ENCODE measurements at places on chromosomes 2 and 18.

DNA sequence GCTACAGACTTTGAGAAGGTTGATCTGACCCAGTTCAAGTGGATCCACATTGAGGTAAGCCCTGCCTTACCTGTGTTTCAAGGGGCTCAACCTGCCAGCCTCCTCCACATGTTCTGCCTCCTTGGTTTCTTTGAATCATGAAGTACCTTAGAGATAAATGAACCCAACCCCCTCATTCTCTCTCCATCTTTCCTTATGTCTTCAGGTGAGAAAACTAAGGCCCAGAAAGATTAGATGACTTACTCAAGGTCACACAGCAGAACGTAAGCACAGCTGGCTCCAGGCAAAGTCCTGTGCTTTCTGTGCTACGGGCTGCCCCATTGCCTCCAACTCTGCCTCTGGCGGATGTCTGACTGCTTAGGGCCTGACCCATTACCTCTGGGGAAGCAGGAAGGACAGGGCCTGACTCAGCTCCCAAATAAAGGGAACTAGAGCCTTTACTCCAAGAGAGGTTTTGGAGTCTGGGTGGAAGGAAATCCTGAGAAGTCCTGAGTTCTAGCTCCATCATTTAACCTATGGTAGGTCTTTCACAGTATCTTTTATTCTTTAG lies 10.3 kb downstream of the KHK start:
- no peak for DNase-seq

- DNase-seq = no peak
Measured at GRCh38 chr2:113966171-113966570, 76.3 kb downstream of the ACTR3 start.

DNA sequence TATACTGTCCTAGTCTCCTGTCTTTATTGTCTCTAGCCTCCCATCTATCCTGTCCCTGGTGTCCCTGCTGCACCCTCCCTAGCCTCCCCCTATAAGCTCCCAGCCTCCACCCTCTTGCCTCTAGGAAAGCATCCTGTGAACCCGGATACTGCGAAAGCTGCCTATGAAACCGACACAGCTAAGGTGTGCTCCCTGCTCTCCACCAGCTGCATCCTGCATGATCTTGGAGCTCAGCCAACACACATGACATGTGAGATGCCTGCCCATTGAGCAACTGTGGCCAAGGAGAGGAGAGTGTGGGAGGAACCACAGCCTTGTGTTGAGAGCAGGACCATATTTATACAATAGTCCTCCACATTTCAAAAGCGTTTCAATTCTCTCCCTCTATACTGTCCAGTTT lies 187.1 kb downstream of the ZBTB7C start:
- DNase-seq = peak; percentile 87

DNA sequence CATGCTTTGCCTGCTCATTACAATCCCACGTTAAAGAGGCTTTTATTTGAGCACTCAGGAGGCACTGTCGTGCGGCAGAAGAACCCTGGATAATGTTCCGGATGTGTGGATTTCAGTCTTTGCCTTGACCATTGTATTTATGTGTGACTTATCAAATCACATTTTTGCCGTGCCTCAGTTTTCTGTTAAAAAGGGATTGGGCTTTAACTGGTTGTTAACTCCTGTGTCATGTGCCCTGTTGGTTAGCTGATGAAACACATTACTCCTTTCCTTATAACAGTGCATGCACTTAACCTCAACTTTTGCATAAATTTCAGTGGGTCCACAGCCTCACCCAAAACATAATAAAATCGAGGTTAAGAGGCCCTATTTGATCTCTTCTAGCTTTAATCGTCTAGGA lies 52.7 kb downstream of the NAB1 start:
- DNase-seq = no peak

DNA sequence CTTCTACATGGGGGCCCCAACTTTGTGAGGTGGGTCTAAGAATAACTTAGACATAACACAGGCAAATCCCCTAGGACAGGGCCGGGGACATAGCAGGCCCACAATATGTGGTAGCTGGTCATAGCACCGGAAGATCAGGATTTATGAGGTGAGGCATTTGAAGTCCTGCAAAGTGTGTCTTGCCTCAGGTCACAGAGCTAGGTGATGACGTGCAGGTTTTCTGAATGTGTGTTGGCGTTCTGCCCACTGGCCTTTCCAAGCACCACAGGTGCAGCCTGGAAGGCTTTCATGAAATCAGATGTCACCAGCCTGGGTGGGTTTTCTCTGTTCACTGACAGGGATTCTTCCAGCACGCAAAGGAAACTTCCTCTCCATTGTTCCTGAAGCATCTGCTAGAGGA lies 119.1 kb downstream of the LRATD1 start:
- peak; percentile 66 for DNase-seq

DNA sequence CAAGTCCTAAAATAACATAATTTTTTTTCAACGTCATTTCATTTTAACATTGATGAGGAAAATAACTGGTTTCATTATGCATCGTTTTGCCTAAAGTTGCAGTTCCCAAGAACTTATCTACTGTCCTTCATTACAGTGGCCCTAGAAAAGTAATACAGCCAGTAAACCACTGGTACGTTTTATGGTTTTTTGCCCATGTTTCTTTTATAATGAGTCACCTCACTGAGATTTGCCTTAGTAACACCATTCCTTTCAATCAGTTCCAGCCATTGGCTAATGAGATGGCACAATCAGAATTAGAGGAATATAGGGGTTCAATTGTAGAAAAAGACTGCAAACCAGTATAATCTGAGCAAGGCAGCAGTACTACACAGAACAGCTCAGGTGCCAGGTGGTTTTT lies 422.6 kb upstream of the LYPD1 start:
- no peak for DNase-seq

DNA sequence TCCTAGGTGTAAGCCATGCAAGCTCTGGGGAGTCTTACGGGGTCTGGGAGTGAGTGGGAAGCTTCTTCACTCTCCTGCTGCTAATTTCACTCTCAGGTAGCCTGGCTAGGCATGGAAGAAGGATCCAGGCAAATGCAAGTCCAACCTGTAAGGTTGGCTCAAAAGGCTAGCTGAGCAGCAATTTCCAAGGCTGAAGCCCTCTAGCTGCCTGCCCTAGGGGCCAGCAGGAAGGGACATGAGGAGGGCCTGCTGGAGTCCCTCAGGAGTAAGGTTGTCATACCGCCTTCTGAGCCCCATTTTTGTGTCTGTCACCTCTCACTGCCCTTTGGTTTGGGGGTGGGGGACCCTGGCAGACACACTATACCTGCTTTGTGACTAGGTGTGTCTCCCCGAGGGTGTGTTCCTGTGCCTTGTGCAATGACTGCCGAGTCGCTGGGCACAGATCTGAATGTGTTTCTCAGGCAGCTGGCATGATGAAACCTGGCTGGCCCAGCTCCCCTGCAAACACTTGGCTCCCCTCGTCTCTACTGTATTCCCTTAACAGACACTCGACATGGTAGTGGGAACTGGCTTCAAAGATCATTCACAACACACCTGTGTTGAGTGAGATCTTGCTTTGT lies 123.9 kb upstream of the FAM136A start:
- peak; percentile 41 for DNase-seq

DNA sequence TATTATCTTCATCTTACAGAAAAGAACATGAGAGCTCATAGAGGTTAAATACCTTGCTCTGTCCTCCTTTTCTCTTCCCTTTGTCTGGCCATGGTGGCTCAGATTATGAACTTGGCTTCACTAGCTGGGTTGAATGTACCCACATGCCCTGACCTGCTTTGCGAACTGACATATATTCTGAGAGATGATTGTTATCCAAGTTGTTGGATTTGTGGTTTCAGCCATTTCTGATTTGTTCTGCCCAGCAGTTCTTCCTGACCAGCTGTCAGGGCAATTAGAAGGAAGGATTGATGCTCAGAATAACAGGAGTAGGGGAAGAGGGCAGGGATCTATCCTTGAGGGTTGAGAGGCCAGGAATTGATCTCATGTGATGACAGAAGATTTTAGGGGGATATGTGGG lies 236.8 kb upstream of the FAM98A start:
- no peak for DNase-seq

- DNase-seq = no peak
Measured at GRCh38 chr18:14104906-14105748, 27.1 kb downstream of the ZNF519 start.
